ENCODE measurements at places on chromosomes 4 and X. TPM values are rescaled to one million over a fixed set of nuclear protein-coding genes. Genes with fewer than 3 reads are reported as not detected.

DNA sequence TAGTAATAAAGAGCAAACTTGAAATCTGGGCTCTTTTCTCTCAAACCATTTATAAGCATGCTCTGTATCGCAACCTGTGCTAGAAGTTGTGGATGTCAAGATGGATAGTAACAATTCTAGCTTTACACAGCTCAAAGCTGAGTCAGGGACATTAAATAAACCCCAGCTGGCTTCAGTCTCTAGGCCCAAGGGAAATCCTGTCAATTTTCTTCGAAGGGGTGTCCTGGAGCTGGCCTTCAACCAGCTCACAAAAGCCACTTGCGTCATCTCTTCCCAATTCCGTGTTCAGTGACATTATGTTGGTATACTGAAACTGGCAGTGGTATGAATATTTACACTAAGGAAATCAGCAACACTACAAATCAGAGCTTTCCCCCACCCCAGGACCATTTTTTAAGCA, 89.8 kb upstream of the PRKG2 start:
- DNase-seq, result no peak
- H3K36me3 ChIP-seq, result no peaks in the 10 kb centered on the region
- no peak overlapping the region for H3K27ac ChIP-seq
- H3K4me1 ChIP-seq, result no peaks in the 10 kb centered on the region

DNA sequence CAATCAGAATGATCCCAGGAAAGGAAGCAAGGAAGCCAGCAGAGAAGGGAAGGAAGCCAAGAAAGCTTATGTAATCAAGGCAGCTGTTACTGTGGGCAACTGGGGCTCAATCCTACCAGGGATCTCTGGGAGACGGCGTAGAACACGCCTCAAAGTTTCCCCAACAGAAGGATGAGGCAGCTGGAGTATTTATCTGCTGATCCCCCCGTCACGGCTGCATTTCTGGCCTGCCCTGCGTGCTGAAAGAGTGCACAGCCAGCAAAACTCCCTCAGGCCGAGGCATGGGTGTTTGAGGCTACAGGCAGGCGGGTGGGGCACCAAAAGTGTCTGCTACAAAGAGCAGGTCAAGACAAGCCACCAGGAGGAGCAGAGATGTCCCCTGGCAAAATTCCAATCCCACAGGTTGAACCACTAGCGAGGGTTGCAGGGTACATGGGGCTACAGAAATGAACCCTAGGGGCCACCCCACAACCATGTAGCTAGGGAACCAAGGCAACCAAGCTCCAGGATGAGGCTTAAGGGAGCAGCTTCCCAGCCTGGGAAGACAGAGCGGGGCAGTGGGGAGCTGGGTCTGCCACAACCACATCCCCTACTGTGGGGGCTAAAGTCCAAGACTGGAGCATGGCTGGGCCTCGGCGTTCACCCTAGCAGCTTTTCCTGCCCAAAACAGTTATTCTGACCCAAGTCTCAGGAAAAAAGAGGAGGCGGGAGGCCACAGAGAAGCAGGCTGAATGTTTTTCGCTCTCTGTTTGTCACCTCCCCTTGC, 113.4 kb downstream of the BCOR start:
- no peaks in the 10 kb centered on the region for H3K36me3 ChIP-seq
- no peak overlapping the region for H3K27ac ChIP-seq
- no peak for DNase-seq

GRCh38 chr4:138049355-138049754, 192.8 kb downstream of the SLC7A11 start:
- H3K4me1 ChIP-seq, result no peaks in the 10 kb centered on the region
- no peaks in the 10 kb centered on the region for H3K36me3 ChIP-seq
- H3K4me3 ChIP-seq, result no peak overlapping the region
- H3K27ac ChIP-seq, result no peak overlapping the region
- H3K27me3 ChIP-seq, result no peaks in the 10 kb centered on the region

The SMARCA1 gene
- total RNA-seq, result 17.3 TPM

GRCh38 chr4:39083164-39083563, 21.1 kb downstream of the KLHL5 start:
- no peak overlapping the region for H3K4me3 ChIP-seq
- no peaks in the 10 kb centered on the region for H3K27me3 ChIP-seq
- H3K27ac ChIP-seq, result no peak overlapping the region
- no peaks in the 10 kb centered on the region for H3K4me1 ChIP-seq

- no peaks in the 10 kb centered on the region for H3K4me1 ChIP-seq
- DNase-seq, result no peak
- no peak overlapping the region for H3K27ac ChIP-seq
- no peak overlapping the region for H3K4me3 ChIP-seq
These were observed 180.4 kb downstream of the SLIT2 start for GRCh38 chr4:20432088-20432487.

GRCh38 chr4:168560184-168561180, 63.6 kb downstream of the PALLD start:
- DNase-seq, result no peak
- H3K27me3 ChIP-seq, result no peaks in the 10 kb centered on the region
- H3K4me1 ChIP-seq, result no peaks in the 10 kb centered on the region
- no peaks in the 10 kb centered on the region for H3K36me3 ChIP-seq
- no peak overlapping the region for H3K4me3 ChIP-seq
- H3K27ac ChIP-seq, result no peak overlapping the region

GRCh38 chr4:71303850-71304249, 35.0 kb upstream of the SLC4A4 start:
- H3K27ac ChIP-seq, result peak overlapping the region; percentile 75
- no peak overlapping the region for H3K4me3 ChIP-seq
- no peaks in the 10 kb centered on the region for H3K27me3 ChIP-seq
- no peak for DNase-seq
- H3K36me3 ChIP-seq, result no peaks in the 10 kb centered on the region
- H3K4me1 ChIP-seq, result peaks cover 3% of the 10 kb centered on the region

DNA sequence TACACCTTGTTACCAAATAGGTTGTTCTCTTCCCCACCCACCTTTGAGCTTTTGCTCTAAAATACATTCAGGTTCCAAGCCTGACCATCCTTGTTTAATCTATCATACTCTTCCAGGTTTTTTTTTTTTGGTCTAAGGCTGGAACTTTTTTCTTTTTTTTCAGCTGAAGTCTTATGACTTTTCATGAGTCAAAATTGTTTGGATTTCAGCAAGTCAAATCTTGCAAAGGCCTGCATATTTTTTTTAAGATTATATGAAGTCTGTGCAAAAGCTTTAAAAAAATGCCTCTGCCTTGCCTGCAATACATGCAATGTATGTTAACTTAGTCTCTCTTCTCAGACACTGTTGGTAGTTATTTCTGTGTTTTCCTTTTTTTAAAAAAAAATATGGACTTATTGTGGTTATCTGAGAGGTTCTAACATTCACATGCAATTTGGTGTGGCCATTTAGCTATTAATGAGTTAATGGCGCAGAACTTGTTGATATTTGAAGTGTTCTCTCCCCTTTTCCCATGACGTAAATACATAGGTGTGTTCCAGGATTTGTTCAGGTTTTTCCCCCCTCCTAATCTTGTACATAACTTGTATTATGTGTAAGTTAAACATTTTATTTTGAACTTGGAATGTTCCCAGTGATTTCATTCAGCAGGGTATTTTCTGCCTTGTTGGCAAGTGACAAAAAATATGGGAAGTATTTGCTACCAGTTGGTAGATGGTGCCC, 58.7 kb downstream of the CCKAR start:
- H3K4me3 ChIP-seq, result no peak overlapping the region

GRCh38 chr4:9894644-9895332, 113.4 kb downstream of the DRD5 start:
- H3K27me3 ChIP-seq, result no peaks in the 10 kb centered on the region
- H3K36me3 ChIP-seq, result no peaks in the 10 kb centered on the region
- H3K4me3 ChIP-seq, result no peak overlapping the region
- DNase-seq, result no peak

DNA sequence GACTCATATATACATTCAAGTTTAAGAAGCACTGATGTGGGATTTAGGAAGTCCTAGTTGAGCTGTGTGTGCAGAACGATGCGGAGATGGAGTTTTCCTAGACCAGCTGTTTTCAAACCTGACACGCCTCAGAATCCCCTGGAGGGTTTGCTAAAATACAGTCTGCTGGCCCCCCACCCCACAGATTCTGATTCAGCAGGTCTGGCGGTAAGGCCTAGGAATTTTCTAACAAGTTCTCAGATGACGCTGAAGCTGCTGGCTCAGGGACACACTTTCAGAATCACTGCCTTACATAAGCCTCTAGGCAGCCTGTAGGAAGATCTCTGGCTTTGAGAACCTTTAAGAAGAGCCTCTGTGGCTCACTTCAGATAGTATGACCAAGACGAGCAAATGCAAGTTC, 73.1 kb downstream of the PHEX start:
- no peak overlapping the region for H3K27ac ChIP-seq
- H3K4me3 ChIP-seq, result no peak overlapping the region
- no peaks in the 10 kb centered on the region for H3K4me1 ChIP-seq
- DNase-seq, result no peak

- no peak overlapping the region for H3K4me3 ChIP-seq
- no peak for DNase-seq
- no peaks in the 10 kb centered on the region for H3K36me3 ChIP-seq
- H3K27me3 ChIP-seq, result no peaks in the 10 kb centered on the region
- no peaks in the 10 kb centered on the region for H3K4me1 ChIP-seq
These were observed 865.3 kb upstream of the HS3ST1 start for GRCh38 chr4:12293906-12294525.

- H3K36me3 ChIP-seq, result no peaks in the 10 kb centered on the region
- no peaks in the 10 kb centered on the region for H3K27me3 ChIP-seq
- DNase-seq, result no peak
- H3K4me3 ChIP-seq, result no peak overlapping the region
- H3K4me1 ChIP-seq, result no peaks in the 10 kb centered on the region
- H3K27ac ChIP-seq, result no peak overlapping the region
These were observed 287.0 kb upstream of the TET2 start for GRCh38 chr4:104859601-104860237.

The AMBN gene
- total RNA-seq, result not detected

The NUDT9 gene
- total RNA-seq, result 43.3 TPM

DNA sequence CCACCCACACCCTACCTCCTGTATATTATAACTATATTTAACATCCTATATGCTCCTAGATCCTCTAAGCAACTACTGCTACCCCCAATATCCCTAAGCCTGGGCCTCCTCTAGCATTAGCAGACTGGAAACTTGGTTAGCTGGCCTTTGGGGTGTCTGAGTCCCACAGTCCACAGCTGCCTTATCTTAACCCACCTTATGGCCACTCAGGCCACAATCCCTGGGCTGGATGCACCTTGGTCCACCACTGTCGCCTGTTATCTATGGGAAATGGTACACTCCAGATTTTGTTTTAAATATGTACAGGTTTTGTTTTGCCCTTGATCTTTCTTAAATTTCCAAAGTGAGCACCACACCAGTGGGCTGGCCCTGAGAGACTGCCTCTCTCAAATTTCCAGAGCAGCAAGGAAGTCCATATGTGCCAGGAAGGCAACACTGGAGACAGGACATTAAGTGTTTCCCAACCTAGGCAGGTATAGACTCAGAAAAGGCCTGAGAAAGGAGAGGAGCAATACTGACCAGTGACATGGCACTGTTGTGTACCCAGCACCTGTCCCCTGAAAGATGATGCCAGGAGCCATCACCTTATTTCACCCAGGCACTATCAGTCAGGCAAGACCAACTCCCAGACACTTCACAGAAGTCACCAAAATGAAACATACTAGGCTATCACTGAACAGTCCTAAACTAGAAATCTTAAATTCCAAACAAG, 921 bp downstream of the PFKFB1 start:
- no peak overlapping the region for H3K4me3 ChIP-seq
- DNase-seq, result no peak
- no peaks in the 10 kb centered on the region for H3K4me1 ChIP-seq
- H3K36me3 ChIP-seq, result no peaks in the 10 kb centered on the region
- H3K27me3 ChIP-seq, result no peaks in the 10 kb centered on the region
- H3K27ac ChIP-seq, result no peak overlapping the region

The FAM9C gene
- total RNA-seq, result 1.6 TPM

GRCh38 chr4:173318648-173319211, 15.4 kb downstream of the HMGB2 start:
- no peak for DNase-seq
- H3K4me3 ChIP-seq, result no peak overlapping the region
- no peaks in the 10 kb centered on the region for H3K4me1 ChIP-seq
- H3K27me3 ChIP-seq, result no peaks in the 10 kb centered on the region

The RADX gene
- total RNA-seq, result 2.9 TPM

- no peaks in the 10 kb centered on the region for H3K36me3 ChIP-seq
- DNase-seq, result no peak
- H3K4me1 ChIP-seq, result no peaks in the 10 kb centered on the region
- H3K27me3 ChIP-seq, result no peaks in the 10 kb centered on the region
These were observed 190.8 kb upstream of the GK2 start for GRCh38 chr4:79598801-79599200.

The FGFBP1 gene
- not detected for total RNA-seq

Data from Peyer's patch (tissue), 4 donors.